ENCODE measurements at places on chromosomes 7 and 10.
A peak's percentile ranks its signal among the peaks of the same experiment; 100 is the strongest.

- no peak for DNase-seq
Measured at GRCh38 chr10:119353421-119353820, 146.1 kb downstream of the GRK5 start.

GRCh38 chr7:127705461-127705959 lies 53.5 kb downstream of the SND1 start:
- no peak for DNase-seq

DNA sequence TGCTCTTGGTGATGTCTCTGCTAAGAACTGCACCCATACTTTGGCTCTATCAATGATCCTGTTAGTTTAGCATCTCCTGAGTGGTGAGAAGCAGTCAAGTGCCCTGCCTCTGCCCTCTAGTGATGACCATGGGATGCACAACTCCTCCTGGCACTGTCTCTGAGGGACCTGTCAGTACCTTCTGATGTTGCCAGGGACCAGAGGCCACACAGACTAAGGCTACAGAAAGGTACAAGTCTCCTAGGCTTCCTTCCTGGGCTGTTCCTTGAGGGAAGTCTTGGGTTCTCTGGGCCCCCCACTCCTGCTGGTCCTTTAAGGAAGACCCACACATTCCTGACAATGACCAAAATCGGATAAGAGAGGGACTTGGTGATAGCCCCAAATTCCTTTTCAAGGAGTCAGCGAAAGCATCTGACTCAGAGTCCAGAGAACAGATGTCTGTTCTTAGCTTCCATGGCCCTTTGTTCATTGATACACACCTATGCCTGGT lies 15.3 kb downstream of the NKX2-3 start:
- no peak for DNase-seq

DNA sequence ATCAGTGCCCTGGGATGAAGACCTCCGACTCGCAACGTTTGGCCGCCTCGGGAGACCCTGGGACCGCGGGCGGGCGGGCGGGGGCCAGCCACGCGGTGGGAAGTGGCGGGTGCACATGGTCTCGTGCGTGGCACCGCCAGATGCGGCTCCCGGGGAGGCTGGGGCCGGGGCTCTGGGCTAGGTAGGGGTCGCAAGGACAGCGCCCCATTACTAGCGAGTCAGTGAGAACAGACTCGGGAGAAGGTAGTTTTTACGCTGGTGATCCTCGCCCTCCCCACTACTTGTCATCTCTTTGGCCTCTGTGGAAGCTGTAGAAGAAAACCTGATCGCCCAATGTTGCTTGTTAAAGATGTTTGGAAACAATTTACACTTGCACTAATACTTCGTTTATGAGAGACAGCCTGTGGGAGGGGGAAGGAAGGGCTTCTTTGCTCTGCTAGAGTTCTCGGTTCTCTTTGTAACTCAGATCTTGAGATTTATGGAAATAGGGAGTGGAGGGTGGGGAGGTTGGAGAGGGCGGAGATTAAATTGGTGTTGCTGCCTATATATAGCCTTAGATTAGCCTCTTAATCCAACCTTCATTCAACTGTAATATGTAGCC lies 591 bp downstream of the BZW2 start:
- peak; percentile 32 for DNase-seq

- peak; percentile 72 for DNase-seq
Measured at GRCh38 chr10:29857843-29858701, 201.3 kb downstream of the JCAD start.

- no peak for DNase-seq
Measured at GRCh38 chr10:99523251-99523773, 9.4 kb upstream of the NKX2-3 start.

GRCh38 chr7:106372595-106373318 lies 88.0 kb upstream of the NAMPT start:
- DNase-seq: no peak

GRCh38 chr10:73110345-73110849 lies at the start of gene NUDT13:
TSS of gene NUDT13 (plus strand) at chr10:73110455. CDS start at chr10:73114366, 3,911 bp downstream.
- peak; percentile 51 for DNase-seq

DNA sequence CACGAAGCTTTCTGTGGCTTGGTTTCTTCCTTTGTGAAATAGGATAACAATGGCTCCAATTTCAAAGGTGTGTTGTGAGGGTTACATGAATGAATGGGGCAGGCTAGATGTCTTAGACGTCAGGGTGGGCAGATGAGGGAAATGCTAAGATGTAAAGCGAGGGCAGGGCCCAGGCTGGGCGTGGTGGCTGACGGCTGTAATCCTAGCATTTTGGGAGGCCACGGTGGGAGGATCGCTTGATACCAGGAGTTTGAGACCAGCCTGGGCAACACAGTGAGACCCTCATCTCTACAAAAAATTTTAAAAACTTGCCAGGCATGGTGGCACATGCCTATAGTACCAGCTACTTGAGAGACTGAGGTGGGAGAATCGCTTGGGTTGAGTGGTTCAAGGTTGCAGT lies 607.7 kb upstream of the FOXK1 start:
- DNase-seq: no peak

- DNase-seq: no peak
Measured at GRCh38 chr7:107267138-107267537, 98.3 kb downstream of the HBP1 start.

GRCh38 chr10:6565588-6565987 lies 14.5 kb downstream of the PRKCQ start:
- DNase-seq: no peak

GRCh38 chr7:15682751-15683245 lies 3.7 kb downstream of the MEOX2 start:
- DNase-seq: no peak

DNA sequence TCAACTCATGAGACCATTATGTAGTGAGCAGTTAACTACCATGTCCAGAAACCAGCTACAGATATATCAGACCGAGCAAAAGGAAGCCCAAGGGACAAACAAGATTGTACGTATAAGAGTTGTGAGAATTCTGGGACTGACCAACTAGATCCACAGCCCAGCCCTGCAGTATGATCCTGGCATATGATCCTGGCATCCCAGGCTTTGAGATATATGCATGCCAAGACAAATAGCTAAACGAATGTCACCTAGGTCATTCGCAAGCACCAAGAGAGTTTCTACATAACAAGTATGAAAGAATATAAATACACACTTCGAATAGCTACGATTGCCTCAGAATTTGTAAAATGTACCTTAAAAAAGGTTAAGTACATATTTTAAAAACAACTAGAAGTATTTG lies 56.4 kb upstream of the PMPCB start:
- DNase-seq: no peak

DNA sequence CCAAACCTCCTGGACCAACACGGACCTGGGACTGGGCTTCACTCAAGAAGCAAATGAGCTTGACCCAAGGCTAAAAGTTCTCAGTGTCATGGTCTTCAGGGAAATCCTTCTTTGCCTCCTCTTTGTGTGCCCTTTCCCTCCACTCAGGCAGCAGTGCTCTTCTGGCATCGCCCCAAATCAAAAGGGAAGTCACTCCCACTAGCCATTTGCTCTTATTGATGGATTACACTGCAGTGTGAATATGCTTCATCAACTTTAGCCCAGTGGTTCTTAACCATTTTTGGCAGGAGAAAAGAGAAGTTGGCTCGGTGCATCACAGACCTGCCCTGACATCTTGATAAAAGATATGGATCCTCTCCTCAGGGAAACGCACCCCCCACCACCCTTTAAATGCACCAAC lies 19.2 kb upstream of the IKZF1 start:
- DNase-seq: no peak

GRCh38 chr7:120442838-120443237 lies 169.9 kb downstream of the KCND2 start:
- DNase-seq: no peak

GRCh38 chr10:51649064-51649463 lies 50.3 kb downstream of the CSTF2T start:
- DNase-seq: no peak

- no peak for DNase-seq
Measured at GRCh38 chr10:52956861-52957260, 184.3 kb upstream of the MBL2 start.

GRCh38 chr7:106306256-106306655 lies 21.5 kb upstream of the NAMPT start:
- no peak for DNase-seq

DNA sequence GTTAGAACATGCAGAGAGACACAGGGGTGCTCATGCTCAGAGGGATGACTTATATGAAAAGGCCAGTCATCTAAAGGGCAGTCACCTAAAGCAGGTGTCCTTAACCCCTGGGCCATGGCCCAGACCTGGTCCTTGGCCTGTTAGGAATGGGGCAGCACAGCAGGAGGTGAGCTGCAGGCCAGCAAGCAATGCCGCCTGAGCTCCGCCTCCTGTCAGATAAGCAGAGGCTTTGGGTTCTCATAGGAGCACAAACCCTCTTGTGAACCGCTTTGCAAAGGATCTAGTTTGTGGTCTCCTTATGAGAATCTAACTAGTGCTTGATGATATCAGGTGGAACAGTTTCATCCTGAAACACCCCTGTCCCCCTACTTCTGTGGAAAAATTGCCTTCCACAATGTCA lies 14.5 kb downstream of the ANKRD7 start:
- DNase-seq: no peak

GRCh38 chr10:121452581-121452980 lies 145.7 kb downstream of the FGFR2 start:
- DNase-seq: no peak

GRCh38 chr7:120400806-120401455 lies 128.0 kb downstream of the KCND2 start:
- DNase-seq: no peak

DNA sequence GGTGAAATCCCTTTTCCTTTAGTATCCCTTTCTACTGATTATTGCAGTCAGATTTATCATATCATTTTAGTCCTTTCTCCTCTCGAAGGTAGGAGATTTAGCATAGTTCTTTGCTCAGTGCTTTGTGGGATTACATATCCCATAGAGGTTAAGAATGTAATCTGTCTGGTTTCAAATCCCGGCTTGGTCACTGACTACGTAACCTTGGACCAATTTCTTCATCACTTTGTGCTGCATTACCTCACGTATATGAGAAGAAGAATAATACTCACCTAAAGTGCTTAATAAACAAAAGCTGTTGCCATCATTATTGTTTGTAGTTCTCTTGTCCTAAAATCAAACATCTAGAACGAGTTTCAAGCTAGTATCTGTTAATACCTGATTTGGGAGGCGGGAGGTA lies 74.0 kb downstream of the KMT2E start:
- no peak for DNase-seq

DNA sequence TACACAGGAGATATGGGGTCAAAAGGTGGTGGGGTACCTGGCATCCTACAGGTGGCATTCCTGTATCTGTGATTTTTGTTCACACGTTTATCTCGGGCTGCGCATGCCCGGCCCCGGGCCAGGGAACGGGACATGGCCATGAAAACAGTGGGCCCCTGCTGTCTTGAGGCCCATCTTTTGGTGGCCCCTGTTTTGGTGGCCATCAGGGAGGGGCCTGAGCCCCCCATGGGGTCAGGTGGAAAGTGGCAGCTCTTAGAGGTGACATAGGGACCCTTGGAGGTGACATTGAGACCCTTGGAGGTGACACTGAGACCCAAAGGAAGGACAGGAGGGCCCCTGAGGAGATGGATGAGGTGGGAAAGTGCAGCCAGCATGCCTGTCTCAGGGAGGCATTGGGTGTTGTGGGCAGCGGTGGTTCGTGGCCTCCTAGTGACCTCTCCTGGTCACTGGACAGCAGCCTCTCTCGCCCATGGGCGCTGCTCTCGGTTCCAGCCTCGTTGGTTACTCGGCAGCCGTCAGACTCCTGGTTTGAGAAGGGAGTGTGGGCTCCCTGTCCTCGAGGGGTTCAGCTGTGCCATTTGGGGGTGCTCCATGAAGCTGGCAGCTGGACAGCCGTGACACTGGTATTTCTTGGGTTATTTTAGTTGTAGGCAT lies 39.9 kb downstream of the INPP5A start:
- DNase-seq: no peak

DNA sequence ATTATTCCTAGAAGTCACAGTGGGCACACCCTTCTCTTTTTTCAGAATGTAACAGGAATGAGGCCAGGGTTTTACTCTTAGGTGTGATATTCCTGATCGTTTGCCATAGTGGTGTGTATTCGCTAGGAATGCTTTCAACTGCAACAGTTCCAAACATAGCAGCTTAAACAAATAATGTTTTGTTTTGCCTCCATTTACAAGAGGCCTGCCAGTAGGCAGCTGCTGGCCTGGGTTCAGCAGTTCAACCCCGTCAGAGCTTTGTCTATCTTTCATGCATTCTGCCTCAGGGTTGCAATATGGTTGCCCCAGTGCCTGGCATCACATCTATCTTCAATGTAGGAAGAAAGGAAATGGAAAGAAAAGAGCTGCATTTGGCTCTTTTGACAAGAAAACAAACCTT lies 21.7 kb upstream of the RET start:
- DNase-seq: no peak

- no peak for DNase-seq
Measured at GRCh38 chr7:102873470-102874165, 39.2 kb upstream of the LRRC17 start.

DNA sequence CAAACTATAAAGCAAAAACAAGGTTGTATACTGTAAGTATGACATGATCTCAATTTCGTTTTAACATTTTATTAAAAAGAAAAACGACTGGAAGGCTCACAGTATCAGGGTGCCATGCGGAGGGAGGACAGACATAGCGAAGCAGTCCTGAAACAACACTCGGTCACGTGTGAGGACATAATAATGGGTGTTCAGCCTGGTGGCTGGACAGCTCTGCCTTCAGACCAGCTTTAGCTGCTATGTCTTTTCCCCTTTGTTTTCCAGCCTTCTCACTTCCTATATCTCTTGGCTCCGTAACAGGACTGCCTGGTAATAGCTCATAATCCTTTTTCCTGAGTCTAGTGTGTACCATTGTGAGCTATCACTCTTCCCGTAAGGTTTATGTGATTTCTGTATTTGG lies 18.4 kb upstream of the KLF14 start:
- no peak for DNase-seq

DNA sequence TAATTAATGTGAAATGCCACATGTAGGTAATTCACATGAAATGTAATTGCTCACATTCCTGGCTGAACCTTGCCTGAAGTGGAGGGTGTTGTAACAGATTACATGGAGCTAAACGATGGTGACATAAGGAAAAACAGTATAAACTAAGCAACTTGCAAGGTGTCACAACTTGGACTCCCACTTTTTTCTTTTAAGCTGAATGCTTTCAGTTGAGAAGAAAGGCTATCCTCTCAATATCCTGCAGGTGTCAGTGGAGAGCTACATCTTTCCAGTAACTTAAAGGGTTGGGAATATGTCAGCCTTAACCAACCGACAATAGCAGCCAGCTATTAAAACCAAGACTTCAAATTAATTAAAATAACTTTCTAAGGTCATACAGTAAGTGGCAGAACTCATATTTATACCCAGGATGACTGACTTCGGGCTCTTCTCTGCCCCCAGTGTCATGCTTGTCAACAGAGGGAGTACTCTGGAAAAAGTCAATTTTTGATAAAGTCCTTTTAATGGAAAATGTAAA lies 33.7 kb downstream of the NRBF2 start:
- no peak for DNase-seq

DNA sequence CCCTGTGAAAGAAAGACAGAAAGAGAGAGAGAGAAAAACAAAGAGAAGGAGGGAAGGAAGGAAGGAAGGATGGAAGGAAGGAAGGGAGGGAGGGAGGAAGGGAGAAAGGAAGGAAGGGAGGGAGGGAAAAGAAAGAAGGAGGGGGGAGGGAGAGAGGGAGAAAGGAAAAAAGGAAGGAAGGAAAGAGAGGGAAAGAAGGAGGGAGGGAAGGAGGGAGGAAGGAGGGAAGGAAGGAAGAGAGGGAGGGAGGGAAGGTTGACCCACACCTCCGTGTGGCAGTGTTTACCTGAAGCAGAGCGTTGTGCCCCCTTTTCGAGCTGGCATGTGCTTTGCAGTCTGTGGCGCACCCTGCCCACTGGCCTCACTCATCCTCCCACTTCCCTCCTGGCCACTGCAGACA lies 12.3 kb upstream of the MPP7 start:
- no peak for DNase-seq

- DNase-seq: no peak
Measured at GRCh38 chr10:76007667-76008181, 576.3 kb downstream of the LRMDA start.

GRCh38 chr10:28785018-28785417 lies 107.7 kb downstream of the BAMBI start:
- no peak for DNase-seq

Measured in SJSA1 (cell line).